ENCODE measurements at places on chromosomes 2 and 18.

GRCh38 chr18:78799382-78800089 is 180.1 kb upstream of the SALL3 start:
- DNase-seq = no peak

DNA sequence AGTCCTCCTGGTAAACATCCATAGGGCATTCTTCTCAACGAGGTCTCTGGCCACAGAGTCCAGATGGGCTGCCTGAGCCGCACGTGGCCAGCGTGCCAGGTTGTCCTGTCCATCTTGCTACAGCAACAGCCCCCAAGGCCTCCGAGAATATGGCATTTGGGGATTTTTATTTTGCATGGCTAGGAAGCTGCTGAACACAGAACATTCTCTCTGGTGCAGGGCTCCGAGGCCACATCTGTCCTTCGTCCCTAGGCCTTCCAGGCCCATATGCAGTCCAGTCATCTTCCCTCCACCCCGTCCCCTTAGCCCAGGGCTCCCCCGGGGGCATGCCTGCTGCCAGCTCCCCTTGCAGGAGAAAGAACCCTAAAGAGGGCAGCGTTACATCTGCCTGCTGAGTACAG is 2.3 kb downstream of the HDAC4 start:
- no peak for DNase-seq

GRCh38 chr2:144521686-144522085 is 1.8 kb upstream of the ZEB2 start:
- DNase-seq = no peak

DNA sequence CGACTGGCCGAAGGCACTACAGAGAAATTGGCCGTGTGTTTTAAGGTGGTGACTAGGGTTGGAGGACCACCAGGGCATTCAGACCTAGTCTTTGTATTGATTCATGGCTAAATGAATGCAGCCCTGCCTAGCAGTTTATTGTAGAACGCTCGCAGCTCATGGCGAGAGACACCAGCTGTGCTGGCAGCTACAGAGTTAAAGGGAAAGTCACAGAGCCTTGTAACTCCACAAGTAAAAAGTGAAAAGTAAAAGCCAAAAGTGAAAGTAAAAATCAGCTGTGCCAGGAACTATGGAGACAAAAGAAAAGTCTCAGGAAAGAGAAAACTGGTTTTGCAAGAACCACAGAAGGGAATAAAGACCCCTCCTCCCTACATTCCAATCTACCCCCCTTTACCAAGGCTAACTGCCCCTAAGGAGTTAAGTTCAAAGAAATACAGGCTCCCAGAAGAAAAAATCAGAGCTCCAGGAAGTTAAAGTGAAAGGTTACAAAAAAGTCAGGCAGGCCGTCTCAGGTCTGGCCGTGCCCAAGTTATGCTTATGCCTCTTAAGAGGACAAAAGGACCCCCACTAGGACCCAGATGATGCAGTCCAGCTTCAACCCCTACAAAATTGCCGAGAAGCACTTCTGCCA is 46.4 kb upstream of the SELENOI start:
- peak; percentile 35 for DNase-seq

DNA sequence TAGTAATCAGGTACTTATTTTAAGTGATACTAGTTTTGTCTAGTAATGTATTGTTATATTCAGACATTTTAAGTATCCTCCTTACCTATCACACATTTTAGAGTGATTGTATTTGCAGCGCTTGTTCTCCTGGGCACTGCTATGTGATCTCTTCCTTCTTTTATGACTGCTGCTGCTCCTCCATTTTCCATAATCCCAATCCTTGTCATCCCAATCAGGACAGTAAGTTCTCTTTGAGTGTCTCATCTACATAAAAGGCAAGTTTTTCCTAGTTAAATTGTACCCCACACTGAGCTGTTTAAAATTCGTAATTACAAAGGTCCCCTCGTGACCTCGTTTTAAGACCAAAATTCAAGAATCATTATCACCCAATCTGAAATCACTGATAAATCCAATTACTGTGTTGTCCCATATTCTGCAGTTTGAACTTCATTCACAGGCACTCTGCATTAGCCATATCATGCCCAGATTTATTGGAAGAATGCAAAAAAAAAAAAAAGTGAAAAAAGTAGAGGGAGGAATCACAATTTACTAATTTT is 2.8 kb downstream of the CLK1 start:
- DNase-seq = no peak

GRCh38 chr2:1685078-1685956 is 59.0 kb downstream of the PXDN start:
- DNase-seq = no peak

DNA sequence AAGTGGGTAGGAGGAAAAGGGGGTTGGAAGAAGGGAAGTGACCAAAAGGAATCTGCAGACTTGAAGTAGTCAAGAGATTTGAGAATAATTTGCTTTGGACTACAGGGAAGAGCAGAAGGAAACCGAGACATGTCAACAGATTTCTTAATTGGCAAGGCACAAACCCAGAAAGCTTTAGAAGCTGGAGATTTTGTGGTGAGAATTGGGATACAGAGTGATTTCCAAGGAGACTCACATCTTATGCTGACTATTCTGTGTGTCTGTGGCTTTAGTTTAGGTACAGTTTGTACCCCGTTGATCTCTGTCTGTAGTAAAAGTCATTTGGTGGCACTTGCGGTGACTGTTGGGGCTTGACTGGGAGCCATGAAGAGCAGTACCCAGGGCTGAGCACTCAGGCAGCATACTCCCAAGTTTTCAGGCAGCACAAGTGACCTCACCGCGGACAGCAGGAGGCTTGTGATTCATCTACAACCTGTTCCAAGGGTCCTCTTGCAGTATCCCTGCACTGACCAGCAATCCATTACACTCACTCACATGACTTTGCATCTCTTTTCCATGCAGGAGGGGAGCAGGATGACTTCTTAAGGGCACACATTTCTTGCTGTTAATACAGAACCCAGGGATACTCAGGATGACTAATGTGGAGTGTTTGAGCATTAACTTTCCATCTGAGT is 97.1 kb upstream of the TNP1 start:
- DNase-seq = no peak

- DNase-seq = no peak
Observed at GRCh38 chr2:129422028-129422427, 557.4 kb upstream of the RAB6C start.

- DNase-seq = no peak
Observed at GRCh38 chr18:22739789-22740188, 193.3 kb upstream of the RBBP8 start.

- no peak for DNase-seq
Observed at GRCh38 chr2:57528499-57528898, 518.1 kb upstream of the VRK2 start.

Measured in GM04504 (cell line).